ENCODE measurements at places on chromosomes 5 and 9. TPM values are rescaled to one million over a fixed set of nuclear protein-coding genes. Genes with fewer than 3 reads are reported as not detected.
A peak's percentile ranks its signal among the peaks of the same experiment; 100 is the strongest.

DNA sequence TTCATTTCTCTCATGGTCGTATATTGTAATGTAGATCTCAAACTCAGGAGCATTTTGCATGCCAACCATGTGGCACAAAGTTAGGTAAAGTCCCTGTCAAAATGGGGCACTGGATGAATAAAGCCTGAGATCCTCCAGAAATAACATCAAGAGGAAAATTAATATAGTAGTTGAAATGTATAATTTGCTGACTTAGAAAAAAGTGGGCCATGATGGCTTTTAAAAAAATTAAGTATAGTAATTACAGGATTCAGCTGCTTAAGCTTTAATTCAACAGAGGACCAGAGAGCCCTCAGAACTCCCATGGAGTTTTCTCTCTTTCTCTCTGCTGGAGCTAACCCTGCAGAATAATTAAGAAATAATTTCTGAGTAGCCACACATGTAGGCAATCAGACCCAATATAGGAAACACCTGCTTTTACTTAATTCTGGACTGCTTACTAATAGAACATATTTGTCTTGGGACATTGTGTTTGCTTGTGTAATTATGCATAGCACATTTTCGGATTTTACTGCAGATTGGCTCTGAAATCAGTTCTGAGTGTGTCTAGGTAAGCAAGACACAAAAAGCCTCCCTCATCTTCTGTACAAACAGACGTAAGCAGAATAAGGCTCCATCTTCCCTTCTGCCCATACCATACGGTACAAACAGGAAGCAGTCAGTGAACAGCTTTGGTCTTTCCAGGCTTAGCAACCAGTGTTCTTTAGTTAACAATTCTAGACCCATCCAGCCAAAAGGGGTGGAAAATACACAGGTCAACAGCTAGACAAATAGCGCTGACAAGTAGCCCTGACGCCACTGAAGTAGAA lies 26.5 kb upstream of the PCSK1 start:
- H3K27me3 ChIP-seq = peaks cover 8% of the 10 kb centered on the region
- no peak for DNase-seq
- H3K4me3 ChIP-seq = no peak overlapping the region
- H3K4me1 ChIP-seq = no peaks in the 10 kb centered on the region

Gene RNF145
- polyA plus RNA-seq = 7.4 TPM

Gene CNTFR
- not detected for polyA plus RNA-seq

GRCh38 chr5:11468334-11469039 lies 435.8 kb downstream of the CTNND2 start:
- no peak overlapping the region for H3K4me3 ChIP-seq
- no peak overlapping the region for H3K27ac ChIP-seq
- no peaks in the 10 kb centered on the region for H3K4me1 ChIP-seq
- DNase-seq = no peak
- H3K27me3 ChIP-seq = no peaks in the 10 kb centered on the region

GRCh38 chr5:143592648-143593047 lies 189.2 kb upstream of the NR3C1 start:
- no peak for DNase-seq
- no peak overlapping the region for H3K4me3 ChIP-seq
- no peaks in the 10 kb centered on the region for H3K36me3 ChIP-seq
- H3K27me3 ChIP-seq = no peaks in the 10 kb centered on the region
- H3K27ac ChIP-seq = no peak overlapping the region
- H3K4me1 ChIP-seq = peaks cover 2% of the 10 kb centered on the region

Gene NEK6
- not detected for polyA plus RNA-seq

- H3K27me3 ChIP-seq = no peaks in the 10 kb centered on the region
- H3K27ac ChIP-seq = no peak overlapping the region
- H3K4me3 ChIP-seq = no peak overlapping the region
- DNase-seq = no peak
Observed at GRCh38 chr9:78267889-78268288, 29.0 kb upstream of the PSAT1 start.

Gene RNF180
- polyA plus RNA-seq = not detected

GRCh38 chr5:95863383-95863757 lies 40.8 kb upstream of the GLRX start:
- no peaks in the 10 kb centered on the region for H3K36me3 ChIP-seq
- H3K4me3 ChIP-seq = no peak overlapping the region
- peaks cover 19% of the 10 kb centered on the region for H3K27me3 ChIP-seq
- no peak overlapping the region for H3K27ac ChIP-seq

DNA sequence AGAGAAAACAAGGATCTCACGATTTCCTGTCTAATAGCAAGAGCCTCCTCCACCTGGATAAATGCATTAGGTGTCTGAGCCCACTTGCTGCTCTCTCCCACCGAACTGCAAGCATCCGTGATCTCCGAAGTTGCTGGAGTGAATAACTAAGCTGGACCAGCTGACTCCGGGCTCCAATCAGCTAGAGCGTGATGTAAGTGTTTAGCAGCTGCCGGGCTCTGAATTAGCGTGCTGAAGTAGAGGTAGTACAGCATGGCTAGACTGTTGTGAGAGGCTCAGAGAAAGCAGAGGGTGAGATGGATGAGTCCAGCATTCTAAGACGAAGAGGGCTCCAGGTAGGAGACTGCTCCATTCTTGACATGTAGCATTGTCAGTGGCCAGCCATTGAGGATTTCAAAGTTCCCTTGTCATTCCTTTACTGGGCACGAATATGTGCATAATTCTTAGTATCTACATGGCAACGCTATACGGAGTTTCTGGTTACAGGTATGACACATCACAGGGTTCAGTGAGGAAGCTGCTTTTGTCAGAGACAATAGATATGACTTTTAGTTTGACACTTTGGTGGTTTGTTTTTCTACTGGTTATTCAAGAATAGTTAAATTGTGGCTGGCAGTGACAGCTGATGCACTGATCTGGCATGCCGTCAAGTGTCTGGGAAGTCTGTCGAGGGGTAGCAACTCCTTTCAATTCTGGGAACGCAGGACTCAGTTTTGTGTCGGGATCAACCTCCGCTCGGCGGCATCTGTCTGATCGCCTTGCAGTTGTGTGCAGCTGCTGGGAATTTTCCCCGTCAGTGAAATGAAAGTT lies 232.6 kb downstream of the MAST4 start:
- H3K4me1 ChIP-seq = peaks cover 20% of the 10 kb centered on the region

- no peaks in the 10 kb centered on the region for H3K4me1 ChIP-seq
- no peak overlapping the region for H3K4me3 ChIP-seq
- no peaks in the 10 kb centered on the region for H3K27me3 ChIP-seq
- H3K36me3 ChIP-seq = no peaks in the 10 kb centered on the region
- H3K27ac ChIP-seq = no peak overlapping the region
Observed at GRCh38 chr9:105501414-105501813, 53.6 kb downstream of the FSD1L start.

Gene ADAMTS16
- polyA plus RNA-seq = not detected

DNA sequence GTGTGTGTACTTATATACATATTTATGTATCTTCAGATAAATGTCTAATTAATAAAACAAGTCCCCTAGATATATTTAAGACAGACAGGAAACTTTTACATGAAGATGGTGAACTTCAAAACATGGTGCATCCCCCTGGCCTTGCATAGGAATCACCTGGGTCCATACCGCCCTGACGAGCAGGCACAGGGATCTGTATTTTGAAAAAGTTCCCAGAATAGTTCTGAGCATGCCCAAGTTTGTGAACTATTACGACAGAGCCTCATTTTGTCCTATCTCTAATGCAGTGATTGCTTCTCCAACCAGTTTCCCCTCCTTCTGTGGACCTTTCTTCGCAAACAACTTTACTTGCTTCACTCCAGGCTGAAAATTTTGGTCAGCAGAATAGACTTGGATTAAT lies 98.1 kb downstream of the APBA1 start:
- DNase-seq = no peak
- no peaks in the 10 kb centered on the region for H3K4me1 ChIP-seq
- no peak overlapping the region for H3K4me3 ChIP-seq
- no peaks in the 10 kb centered on the region for H3K36me3 ChIP-seq
- H3K27ac ChIP-seq = no peak overlapping the region

- H3K27me3 ChIP-seq = peaks cover 6% of the 10 kb centered on the region
- no peaks in the 10 kb centered on the region for H3K36me3 ChIP-seq
- DNase-seq = no peak
- H3K4me1 ChIP-seq = no peaks in the 10 kb centered on the region
- no peak overlapping the region for H3K27ac ChIP-seq
Observed at GRCh38 chr5:79834098-79834753, 144.6 kb downstream of the CMYA5 start.

DNA sequence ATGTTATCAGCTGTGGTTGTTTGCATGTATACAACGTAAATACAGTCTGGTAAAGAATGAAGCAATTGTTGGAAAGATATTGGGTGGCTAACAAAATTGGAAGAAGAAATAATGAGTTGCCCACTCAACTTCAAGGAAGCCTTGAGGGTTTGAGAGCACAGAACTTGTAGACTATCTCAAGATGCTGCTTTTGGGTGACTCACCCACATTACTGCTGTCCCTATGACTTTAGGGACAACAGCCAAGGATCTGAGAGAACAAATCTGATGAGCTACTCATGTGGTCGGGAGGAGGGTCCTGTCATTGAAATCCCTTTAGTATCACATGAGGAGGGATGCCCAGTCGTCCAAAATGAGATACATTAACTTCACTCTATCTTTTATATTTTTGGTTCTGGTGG lies 261.8 kb downstream of the GAS1 start:
- H3K36me3 ChIP-seq = no peaks in the 10 kb centered on the region
- no peaks in the 10 kb centered on the region for H3K4me1 ChIP-seq
- peaks cover 14% of the 10 kb centered on the region for H3K27me3 ChIP-seq
- H3K4me3 ChIP-seq = no peak overlapping the region
- no peak for DNase-seq

DNA sequence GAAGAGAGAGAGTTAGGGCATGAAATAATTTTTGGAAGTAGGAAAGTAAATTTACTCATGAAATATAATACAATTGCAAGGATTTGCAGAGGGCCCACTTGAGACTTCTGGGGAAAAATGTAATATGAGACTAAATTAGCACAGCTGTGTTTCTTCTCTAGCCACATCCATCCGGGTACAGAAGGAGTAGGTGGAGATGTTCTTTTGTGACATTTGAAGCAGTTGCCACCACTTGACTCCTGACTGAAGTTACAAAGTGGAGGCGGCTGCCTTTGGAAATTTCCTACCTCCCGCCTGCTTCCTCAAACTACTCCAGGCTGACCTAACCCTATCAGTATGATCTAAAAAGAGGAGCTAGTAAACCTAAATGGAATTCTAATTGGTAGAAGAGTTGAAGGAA lies 58.1 kb upstream of the SHISAL2B start:
- H3K4me1 ChIP-seq = no peaks in the 10 kb centered on the region
- no peak for DNase-seq
- peaks cover 11% of the 10 kb centered on the region for H3K27me3 ChIP-seq
- H3K4me3 ChIP-seq = no peak overlapping the region
- H3K36me3 ChIP-seq = no peaks in the 10 kb centered on the region

Gene TERT
- not detected for polyA plus RNA-seq

DNA sequence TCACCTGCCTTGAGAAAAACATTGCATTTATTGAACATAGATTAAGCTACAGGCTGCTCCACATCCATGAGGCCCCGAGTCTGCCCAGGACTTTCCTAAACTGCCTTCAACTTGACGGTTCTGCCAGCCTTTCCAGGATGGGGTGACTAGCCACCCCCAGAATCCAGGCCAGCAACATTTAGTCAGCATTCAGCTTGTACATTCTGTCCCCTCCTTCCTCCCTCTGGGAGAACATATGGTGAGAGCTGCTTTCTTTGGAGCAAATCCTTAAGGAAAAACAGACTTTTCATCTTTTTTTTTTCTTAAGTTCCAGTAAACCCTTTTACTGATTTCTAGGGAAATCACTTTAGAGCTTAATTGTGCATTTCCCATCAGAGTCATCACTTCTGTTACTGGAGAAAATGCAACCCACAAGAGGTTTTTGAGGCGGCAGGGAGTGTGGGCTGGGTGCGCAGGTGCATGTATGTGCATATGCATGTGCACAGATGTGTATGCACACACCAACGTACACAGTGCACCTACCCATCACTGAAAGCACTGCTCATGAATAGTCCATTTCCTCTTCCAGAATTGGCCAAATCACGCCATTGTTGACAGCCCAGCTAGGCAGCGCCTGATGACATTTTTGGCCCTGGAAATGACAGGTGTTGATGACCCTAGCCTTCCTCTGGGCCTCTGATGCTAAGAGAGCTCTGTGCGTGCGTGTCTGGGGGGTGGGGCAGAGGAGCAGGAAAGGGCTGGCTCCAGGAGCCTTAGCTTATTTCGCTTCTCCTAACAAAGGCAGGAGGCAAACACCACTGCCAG lies 145.6 kb downstream of the HSD17B3 start:
- no peak for DNase-seq
- H3K27ac ChIP-seq = no peak overlapping the region
- H3K4me1 ChIP-seq = peaks cover 7% of the 10 kb centered on the region
- peaks cover 4% of the 10 kb centered on the region for H3K27me3 ChIP-seq

Gene SLC6A7
- not detected for polyA plus RNA-seq

- DNase-seq = no peak
- peaks cover 72% of the 10 kb centered on the region for H3K27me3 ChIP-seq
- H3K27ac ChIP-seq = no peak overlapping the region
- H3K36me3 ChIP-seq = peaks cover 2% of the 10 kb centered on the region
Observed at GRCh38 chr9:109320331-109320741, 523 bp downstream of the EPB41L4B start.

- no peak overlapping the region for H3K27ac ChIP-seq
- peaks cover 3% of the 10 kb centered on the region for H3K27me3 ChIP-seq
- DNase-seq = no peak
- no peaks in the 10 kb centered on the region for H3K36me3 ChIP-seq
- peaks cover 4% of the 10 kb centered on the region for H3K4me1 ChIP-seq
Observed at GRCh38 chr5:88734191-88734640, 148.8 kb downstream of the MEF2C start.

DNA sequence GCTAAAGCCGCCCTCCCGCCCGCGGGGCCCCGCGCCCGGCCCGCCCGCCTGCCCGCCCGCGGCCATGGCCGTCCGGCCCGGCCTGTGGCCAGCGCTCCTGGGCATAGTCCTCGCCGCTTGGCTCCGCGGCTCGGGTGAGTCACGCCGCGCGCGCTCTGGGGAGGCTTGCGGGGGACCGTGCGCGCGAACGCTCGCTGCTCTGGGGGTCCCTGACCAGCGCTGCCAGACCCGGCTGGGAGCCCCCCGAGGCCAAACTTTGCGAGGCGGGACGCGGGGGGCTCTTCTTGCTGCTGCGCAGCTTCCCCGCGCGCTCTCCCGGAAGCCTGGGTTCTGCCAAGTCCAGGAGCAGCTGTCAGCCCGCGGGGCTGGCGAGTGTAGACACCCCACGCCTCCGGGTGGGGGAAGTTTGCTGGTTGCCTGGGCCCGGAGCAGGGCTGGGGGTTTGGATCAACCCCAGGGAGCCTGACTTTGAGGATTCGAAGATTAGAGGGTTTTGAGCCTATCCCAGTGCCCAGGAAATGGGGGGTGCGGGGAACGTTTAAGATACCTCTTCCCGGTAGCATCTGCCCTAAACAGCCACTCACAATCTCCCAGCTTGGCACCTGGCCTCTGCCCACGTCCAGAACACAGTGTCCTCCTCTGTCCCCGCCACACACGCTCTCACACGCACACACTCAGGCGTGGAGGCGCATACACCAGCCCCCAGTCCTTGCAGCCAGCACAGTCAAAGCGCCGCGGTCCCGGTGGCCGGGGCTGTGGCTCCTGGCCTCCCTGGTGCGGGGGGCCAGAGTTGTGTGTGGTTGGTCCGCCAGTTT lies 535 bp downstream of the UNC5A start:
- H3K4me3 ChIP-seq = peak overlapping the region; percentile 69
- peaks cover 2% of the 10 kb centered on the region for H3K36me3 ChIP-seq
- no peak for DNase-seq
- H3K27ac ChIP-seq = no peak overlapping the region
- H3K4me1 ChIP-seq = peaks cover 13% of the 10 kb centered on the region
- H3K27me3 ChIP-seq = peaks cover 48% of the 10 kb centered on the region

Gene ACTBL2
- not detected for polyA plus RNA-seq

Measured in naive thymus-derived CD8-positive, alpha-beta T cell (primary cell).